Activated CD4-positive, alpha-beta T cell treated with anti-CD3 and anti-CD28 coated beads for 24 hours (primary cell): ENCODE measurements at places on chromosomes 7 and 10.

DNA sequence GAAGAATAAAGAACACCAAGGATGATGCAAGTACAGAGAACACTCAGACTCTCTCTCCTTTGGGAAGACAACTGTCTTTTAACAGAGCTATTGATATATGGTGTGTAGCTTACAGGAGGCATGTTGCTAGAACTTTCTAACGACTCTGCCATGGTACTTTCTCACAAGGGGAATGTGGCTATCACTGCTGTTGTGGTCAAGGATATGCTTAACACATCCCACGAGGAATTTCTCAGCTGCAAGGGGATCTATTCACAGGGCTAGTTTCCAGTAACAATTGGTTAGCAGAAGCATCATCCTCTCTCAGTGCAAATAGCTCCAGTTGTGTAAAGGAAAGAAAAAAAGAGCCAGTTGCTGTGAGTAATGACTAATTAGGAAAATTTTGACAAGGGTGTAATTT is 826.0 kb downstream of the SORCS1 start:
- no peak for DNase-seq

GRCh38 chr7:133152875-133153274 is 71.0 kb upstream of the CHCHD3 start:
- DNase-seq: no peak

- DNase-seq: no peak
These were observed 7.2 kb upstream of the GRID1 start for GRCh38 chr10:86373828-86374227.

- no peak for DNase-seq
These were observed 26.5 kb downstream of the LMTK2 start for GRCh38 chr7:98133181-98133580.

DNA sequence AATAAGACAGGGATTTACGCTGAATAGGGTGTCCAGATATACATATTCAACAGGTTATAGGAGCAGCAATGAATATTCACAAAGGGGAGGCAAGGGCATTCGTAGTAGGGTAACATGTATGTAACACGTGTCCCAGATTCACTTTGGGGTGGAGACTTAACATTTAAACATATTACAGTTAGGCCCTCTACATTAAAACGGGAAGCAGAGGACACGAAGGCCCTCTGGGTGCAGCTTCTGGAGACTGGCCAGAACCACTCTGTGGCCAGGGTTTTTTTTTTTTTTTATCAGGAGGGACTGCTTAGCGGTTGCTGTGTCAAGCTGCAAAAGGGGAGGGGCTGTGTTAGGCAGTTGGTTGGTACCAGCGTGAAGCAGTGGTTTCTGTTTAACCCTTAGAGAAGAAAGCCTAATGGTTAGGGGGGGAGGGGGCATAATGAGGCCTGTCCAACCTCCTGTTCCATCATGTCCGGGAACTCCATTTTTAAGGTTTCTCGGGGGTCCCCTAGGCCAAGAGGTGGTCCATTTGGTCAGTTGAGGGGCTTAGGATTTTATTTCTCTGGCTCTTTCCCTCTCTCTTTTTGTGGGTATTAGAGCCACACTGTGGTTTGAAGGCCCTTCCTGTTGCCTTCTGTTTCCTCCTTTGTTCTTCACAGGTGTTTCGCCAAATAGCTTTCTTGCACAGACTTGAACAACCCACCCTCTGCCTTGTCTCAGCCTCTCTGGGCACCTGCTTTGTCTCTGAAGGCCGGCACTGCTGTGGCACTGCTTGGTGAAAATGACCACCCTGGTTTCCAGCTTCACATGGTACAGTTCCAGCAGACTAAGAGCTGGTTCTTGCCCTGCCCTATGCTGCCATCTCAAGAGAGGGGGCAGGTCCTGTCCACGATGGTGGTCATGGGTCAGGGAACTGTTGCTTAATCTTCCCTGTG is 26.4 kb downstream of the PRF1 start:
- no peak for DNase-seq

DNA sequence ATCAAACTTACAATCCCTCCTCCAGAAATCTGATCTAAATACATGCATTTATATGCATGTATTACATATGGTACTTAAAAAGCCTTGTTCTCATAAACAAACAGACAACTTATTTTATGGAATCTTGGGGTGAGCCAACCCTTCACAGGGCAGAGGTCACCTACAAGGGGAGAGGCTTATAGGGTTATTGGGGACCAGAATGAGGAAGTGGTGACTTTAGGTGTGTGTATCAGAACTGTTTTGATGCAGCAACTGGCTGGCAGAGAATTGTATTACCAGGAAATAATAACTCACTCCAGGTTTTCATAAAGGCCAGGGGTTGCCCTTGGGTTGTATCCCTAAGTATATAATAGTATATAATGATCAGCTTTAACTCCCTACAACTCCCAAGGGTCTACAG is 91.1 kb downstream of the SVIL start:
- no peak for DNase-seq

- no peak for DNase-seq
These were observed 43.9 kb downstream of the C10orf143 start for GRCh38 chr10:130066743-130067142.

DNA sequence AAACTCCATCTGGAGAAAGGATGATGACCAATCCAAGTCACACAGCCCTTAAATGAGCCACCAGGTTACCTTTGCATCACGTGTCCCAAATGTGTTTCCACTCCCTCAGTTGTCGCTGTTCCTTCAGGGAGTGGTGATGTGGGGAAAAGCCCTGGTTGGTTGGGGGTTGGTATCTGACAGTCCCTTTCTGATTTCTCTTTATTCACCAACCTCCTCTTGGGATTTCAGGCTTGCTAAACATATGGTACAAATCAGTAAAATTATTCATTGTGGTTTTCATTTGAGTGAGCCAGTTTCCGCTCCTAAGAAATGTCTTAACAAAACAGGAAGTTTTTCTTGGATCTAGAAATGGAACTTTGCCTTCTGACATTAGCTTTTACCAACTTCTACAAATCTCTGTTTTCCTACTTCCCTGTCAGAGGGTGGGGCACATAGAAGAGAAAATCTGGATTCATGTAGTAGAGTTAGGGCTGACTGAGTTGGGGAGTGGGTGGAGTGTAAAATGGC is 40.0 kb upstream of the KMT2E start:
- no peak for DNase-seq

DNA sequence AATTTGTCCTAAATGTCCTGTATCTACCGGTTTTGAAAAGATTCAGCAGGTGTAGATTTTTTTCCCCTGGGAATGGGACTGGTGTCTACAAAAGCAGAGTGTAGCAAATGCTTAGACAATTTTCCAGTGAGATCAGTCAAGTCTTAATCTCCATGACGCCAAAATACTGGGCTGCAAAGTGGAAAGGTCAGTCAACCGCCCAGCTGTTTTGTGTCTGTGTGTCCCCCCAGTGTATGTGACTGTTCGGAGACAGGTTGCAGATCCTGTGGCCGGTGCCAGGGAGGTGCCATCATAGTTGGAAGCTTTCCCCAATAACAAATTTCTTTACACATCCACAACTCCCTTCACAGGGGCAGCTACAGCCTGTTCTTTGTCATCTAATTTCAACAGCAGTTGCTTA is 263.8 kb downstream of the ARHGAP12 start:
- no peak for DNase-seq

- DNase-seq: no peak
These were observed 5.7 kb upstream of the GOT1 start for GRCh38 chr10:99435986-99436638.

DNA sequence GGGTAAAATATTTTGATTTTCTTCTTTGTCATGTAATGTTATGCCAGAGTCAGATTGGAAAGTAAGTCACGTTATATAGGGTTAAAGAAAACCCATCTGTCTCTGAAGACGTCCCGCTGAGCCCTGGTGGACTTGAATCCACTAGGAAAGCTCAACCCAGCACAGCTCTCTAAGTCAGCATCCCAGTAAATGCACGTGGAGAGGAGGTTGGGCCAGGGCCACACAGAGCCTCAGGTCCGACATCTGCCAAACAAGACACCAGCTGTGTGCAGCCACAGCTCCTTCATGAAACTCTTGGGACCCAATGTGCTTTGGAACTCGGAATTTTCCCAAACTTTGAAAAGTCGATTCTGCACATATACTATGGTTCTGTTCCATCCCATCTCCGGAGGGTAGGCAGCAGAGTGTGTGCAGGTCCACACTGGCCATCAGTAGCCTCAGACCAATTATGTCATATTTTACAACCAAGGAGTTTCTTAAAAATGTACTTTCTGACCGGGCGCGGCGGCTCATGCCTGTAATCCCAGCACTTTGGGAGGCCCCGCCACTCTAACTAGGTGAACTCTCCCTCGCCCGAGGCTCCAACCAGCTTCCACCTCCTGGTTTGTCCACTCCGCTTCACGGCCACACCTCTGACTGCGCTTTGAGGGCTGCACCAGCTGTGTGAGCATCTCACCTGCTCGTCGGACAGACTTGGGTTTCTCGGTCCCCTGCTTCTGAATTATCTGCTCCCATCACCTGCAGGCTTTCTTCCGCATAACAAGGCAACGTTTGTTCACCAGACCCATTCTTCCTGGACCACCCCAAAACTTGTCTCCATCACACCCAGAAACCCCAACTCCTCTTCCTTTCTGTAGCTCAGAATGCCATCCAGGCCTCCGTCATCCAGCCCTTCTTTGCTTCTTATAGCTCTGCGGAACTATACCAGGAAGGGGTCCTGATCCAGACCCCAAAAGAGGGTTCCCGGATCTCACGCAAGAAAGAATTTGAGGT is 29.7 kb upstream of the DNAJB6 start:
- DNase-seq: no peak

DNA sequence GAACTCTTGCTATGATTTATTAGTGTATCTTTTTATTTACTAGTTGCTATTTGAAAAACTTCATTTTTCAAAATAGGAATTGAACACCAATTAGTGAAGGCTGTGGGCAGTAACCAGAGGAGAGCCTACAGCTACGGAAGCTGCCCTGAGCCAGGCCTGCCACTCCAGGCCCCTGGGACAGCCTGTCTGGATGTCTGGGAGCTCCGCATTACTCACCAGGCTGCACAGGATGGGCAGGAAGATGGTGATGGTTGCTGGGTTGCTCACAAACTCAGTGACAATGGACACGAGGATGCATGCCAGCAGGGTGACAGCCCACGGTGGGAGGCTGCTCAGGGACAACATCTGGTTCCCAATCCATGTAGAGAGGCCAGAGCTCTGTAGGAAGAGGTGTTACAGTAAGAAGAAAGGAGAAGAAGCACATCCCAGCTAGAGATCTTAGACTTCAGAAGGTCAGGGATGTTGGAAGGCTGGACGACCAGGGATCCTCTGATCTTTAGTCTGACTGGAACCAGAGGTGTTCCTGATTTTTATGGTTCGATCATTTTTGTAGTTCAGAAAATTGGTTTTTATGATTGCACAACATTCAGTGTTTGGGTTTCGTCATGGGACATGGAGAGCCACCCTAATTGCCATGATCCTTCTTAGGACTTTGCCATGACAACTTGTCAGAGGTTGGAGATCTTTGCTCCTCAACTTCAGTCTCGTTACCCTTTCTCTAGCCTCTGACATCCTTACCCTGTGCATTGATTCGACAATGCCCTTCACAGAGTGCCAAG is 23.2 kb downstream of the STMP1 start:
- DNase-seq: no peak

DNA sequence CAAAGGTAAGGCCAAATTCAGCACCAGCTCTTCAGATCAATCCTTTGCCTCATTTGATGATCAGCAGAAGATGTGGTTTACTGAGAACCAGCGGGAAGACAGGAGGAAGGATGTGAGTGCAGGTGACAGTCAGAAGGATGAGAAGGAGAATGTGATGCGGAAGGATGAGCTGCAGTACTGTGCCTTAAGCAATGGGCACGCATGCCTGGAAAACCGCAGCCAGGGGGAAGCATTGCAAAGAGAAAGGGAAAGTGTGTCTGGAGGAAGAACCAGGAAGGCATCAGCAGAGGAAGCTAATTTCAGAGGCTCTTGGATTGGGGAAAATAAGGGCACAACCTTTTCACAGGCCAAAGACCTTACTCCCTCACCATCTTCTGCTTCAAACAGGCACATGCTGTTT is 25.7 kb downstream of the C10orf71 start:
- DNase-seq: no peak

DNA sequence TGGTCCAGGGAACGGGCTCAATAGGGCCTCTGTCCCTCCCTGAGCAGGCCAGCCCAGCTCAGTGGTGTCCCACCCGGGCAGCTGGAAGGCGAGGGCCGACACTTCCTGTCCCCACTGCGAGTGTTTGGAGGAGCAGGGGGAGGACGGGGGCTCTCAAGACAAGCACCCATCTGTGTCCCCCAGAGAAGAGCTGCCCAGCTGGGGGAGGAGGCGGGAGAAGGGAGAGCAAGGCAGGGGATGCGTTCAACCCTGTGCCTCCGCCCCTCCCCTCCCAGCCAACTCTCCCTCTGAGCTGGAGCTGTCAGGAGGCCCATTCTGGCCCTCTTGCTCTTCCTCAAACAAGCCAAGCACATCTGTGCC is 35.7 kb downstream of the ZCCHC24 start:
- no peak for DNase-seq

DNA sequence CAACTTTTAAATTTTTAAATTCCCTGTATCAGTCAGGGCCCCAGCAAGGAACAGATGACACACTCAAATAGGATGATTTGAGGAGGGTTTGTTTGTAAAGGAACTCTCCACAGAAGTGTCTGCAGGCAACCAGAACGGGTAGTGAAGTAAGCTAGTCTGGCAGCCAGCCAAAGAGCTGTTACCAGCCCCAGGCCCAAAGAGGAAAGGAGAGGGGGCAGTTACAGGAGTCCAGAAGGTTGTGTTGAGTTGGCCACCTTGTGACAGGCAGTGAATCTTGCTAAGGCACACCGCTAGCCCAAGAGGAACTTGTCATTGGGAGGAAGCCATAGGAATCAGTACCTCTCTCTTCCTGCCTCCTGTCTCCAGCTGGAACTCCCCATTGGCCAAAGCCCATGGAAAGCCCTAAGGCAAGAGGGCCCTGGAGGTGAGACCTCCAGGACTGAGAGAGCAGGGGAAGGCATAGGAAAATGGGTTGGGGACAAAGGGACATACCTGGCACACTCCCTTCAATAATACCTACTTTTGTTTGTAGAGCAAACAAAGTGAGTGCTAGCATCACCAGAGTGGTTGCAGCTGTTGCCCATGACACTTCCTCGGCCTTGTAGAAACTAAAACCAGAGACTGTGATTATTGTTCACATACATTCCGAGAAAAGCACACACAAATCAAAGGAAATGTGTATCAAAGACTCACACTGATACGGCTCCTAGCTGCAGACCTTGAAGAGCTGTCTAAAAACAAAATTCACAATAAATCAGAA is 25.4 kb upstream of the GATAD1 start:
- no peak for DNase-seq

DNA sequence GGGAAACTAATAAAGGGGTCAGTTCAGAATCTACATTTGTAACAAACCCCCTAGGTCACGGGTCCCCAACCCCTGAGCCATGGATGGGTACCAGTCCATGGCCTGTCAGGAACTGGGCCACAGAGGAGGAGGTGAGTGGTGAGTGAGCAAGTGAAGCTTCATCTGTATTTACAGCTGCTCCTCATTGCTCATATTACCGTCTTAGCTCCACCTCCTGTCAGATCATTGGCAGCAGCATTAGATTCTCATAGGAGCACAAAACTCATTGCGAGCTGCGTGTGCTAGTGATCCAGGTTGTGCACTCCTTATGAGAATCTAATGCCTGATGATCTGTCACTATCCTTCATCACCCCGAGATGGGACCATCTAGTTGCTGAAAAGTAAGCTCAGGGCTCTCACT is 88.4 kb upstream of the MPP7 start:
- DNase-seq: no peak
